ENCODE measurements at places on chromosomes 5 and 9.

GRCh38 chr9:15248621-15249020, 58.4 kb downstream of the TTC39B start:
- H3K27ac ChIP-seq = no peak overlapping the region
- no peaks in the 10 kb centered on the region for H3K27me3 ChIP-seq
- H3K4me3 ChIP-seq = no peak overlapping the region
- no peaks in the 10 kb centered on the region for H3K36me3 ChIP-seq
- no peaks in the 10 kb centered on the region for H3K4me1 ChIP-seq

DNA sequence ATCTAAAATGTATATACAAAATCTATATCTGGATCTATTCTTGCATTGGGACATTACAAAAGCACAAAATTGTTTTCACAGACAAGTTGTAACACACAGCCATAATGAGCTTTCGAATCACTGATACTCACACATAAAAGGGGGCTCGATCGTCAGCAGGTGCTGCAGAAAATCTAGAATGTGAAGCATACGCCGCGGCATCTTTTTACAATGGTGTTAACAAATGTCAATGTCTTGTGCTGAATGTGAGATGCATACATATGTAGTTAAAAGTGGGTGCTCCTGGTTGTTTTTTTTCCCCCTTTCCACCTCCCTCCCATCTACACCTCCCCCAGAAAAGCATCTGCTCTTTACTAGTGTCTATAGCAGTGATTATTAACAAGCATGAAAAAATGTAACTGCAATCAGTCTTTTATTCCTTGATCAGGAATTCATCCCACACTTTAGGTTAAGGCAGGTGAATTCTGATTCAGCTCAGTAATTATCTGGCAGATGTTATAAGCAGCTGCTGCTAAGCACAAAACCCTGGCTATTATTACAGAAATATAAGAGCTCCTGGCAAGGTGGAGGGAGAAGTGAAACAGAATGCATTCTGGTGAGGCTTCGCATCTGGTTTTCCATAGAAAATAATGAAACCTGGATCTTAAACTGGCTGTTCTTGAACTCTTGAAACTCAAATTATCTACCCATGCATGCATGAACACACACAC, 114.1 kb downstream of the MPDZ start:
- H3K4me1 ChIP-seq = no peaks in the 10 kb centered on the region
- H3K27ac ChIP-seq = no peak overlapping the region
- H3K4me3 ChIP-seq = no peak overlapping the region
- no peaks in the 10 kb centered on the region for H3K27me3 ChIP-seq
- no peak for DNase-seq
- H3K36me3 ChIP-seq = no peaks in the 10 kb centered on the region

- H3K36me3 ChIP-seq = peaks cover 78% of the 10 kb centered on the region
- no peaks in the 10 kb centered on the region for H3K4me1 ChIP-seq
- no peak for DNase-seq
- no peaks in the 10 kb centered on the region for H3K27me3 ChIP-seq
- H3K27ac ChIP-seq = no peak overlapping the region
- H3K4me3 ChIP-seq = no peak overlapping the region
Measured at GRCh38 chr5:140677947-140678346, 4.6 kb upstream of the DND1 start.

- H3K4me1 ChIP-seq = no peaks in the 10 kb centered on the region
- H3K4me3 ChIP-seq = no peak overlapping the region
- H3K27ac ChIP-seq = no peak overlapping the region
- no peaks in the 10 kb centered on the region for H3K36me3 ChIP-seq
Measured at GRCh38 chr5:83364312-83365299, 106.9 kb upstream of the VCAN start.

DNA sequence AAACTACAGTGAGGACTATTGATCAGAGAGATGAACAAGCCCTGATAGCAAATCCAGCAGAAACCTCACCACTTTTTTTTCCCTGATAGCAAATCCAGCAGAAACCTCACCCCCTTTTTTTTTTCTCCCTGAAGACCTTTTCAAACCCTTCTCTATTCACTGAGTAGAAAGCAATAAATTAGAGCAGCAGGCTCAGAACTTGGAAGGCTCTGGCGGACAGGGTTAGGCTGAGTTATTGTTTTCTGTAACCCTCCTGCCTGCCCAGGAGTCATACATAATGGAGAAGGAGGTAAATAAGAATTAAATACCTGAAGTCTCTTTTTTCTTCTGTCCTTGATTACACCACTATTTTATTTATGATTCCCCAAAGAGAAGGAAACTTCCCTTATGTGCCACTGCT, 136.3 kb upstream of the SNX2 start:
- H3K27ac ChIP-seq = no peak overlapping the region
- no peaks in the 10 kb centered on the region for H3K36me3 ChIP-seq
- H3K4me1 ChIP-seq = no peaks in the 10 kb centered on the region
- no peaks in the 10 kb centered on the region for H3K27me3 ChIP-seq

GRCh38 chr5:147701468-147701867, 81.1 kb downstream of the JAKMIP2 start:
- no peak overlapping the region for H3K27ac ChIP-seq
- DNase-seq = no peak
- no peak overlapping the region for H3K4me3 ChIP-seq
- H3K4me1 ChIP-seq = no peaks in the 10 kb centered on the region

GRCh38 chr5:12204761-12205160, 300.5 kb upstream of the CTNND2 start:
- H3K27me3 ChIP-seq = no peaks in the 10 kb centered on the region
- H3K36me3 ChIP-seq = no peaks in the 10 kb centered on the region
- H3K4me1 ChIP-seq = no peaks in the 10 kb centered on the region
- H3K4me3 ChIP-seq = no peak overlapping the region
- no peak overlapping the region for H3K27ac ChIP-seq
- DNase-seq = no peak

- H3K27ac ChIP-seq = no peak overlapping the region
- H3K4me1 ChIP-seq = no peaks in the 10 kb centered on the region
- H3K36me3 ChIP-seq = no peaks in the 10 kb centered on the region
- no peak overlapping the region for H3K4me3 ChIP-seq
- no peaks in the 10 kb centered on the region for H3K27me3 ChIP-seq
- DNase-seq = no peak
Measured at GRCh38 chr5:52837068-52837467, 49.4 kb downstream of the ITGA1 start.

DNA sequence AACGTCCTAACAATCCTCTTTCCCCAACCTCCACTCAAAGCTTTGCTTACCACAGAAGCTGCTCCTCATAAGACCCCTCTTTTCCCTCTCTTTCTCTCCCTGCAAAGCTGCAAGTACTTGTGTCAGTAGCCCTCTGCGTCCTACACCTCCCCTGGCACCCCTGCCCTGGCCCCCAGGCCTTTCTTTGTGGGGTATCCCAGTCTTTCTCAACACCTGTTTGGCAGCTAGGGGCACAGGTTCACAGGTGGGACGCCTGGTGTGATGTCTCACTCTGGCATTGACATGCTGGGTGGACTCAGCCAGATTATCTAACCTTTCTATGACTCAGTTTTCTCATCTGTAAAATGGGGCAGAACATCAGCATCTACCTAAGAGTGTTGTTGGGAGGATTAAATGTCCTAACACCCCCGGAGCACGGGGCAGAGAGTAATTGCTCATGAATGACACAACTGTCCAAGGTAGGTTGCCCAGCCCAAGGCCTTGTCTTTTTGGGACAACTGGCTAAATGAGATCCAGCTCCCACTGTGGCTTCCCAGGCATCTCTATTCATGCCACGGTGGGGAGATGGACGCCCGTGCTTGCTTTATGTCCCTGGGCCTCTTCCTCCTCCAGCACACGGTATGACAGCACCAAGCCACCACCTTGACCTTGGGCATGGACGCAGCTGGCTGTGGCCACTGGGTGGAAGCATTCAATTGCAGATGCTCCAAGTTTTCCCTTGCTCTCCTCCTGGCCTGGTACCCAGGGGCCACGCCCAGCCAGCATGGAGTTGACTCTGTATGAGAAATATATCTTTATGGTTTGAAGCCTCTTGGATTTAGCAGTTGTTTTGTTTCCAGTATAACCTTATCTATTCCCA, 190.4 kb downstream of the RGS3 start:
- no peaks in the 10 kb centered on the region for H3K36me3 ChIP-seq
- H3K4me1 ChIP-seq = no peaks in the 10 kb centered on the region
- DNase-seq = no peak
- no peak overlapping the region for H3K27ac ChIP-seq

DNA sequence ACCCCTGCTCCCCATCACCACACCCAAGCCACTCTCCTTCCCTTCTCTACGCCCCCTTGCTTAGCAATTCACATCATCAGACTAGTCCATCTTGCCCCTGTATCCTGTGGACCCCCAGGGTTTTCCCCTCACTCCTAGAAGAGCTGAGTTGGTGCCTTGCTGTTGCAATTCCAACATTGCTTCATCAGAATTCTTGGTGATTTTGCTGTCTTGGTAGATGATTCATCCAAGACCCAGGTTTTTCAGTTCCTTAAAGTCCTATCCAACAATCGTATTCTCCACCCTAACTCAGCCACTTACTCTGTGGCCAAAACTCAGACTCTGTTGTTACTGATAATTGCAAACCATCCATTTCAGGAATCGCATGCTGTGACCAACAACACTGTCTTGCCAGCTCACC, 21.4 kb upstream of the CCNJL start:
- no peaks in the 10 kb centered on the region for H3K27me3 ChIP-seq
- H3K27ac ChIP-seq = no peak overlapping the region
- H3K4me3 ChIP-seq = no peak overlapping the region
- H3K36me3 ChIP-seq = no peaks in the 10 kb centered on the region
- no peak for DNase-seq

DNA sequence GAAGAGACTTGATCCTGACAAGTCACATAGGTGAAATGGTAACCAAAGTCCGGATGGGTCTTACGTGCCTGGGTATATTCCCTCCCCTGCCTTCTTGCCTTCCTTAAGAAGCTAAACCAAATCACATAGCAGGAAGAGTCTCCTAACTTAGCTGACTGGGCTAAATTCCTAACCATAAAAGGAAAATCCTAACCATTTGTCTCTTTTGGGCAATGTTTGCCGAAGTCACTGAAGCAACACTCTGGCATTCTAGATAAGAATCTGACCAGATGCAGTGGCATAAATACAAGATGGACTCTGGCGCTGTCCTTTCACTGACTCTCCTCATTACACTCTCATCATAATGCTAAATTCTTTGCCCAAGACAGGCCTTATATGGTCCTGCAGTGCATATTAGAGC, 625.5 kb upstream of the RORB start:
- H3K27ac ChIP-seq = no peak overlapping the region
- H3K4me3 ChIP-seq = no peak overlapping the region
- H3K4me1 ChIP-seq = no peaks in the 10 kb centered on the region
- no peak for DNase-seq
- H3K27me3 ChIP-seq = no peaks in the 10 kb centered on the region

- no peaks in the 10 kb centered on the region for H3K36me3 ChIP-seq
- no peak overlapping the region for H3K27ac ChIP-seq
- H3K27me3 ChIP-seq = no peaks in the 10 kb centered on the region
- DNase-seq = no peak
- H3K4me3 ChIP-seq = no peak overlapping the region
Measured at GRCh38 chr5:30926218-30926617, 267.3 kb upstream of the CDH6 start.

GRCh38 chr9:673966-674526, 167.5 kb upstream of the DMRT1 start:
- no peaks in the 10 kb centered on the region for H3K36me3 ChIP-seq
- no peak for DNase-seq
- H3K4me3 ChIP-seq = no peak overlapping the region
- no peaks in the 10 kb centered on the region for H3K4me1 ChIP-seq

DNA sequence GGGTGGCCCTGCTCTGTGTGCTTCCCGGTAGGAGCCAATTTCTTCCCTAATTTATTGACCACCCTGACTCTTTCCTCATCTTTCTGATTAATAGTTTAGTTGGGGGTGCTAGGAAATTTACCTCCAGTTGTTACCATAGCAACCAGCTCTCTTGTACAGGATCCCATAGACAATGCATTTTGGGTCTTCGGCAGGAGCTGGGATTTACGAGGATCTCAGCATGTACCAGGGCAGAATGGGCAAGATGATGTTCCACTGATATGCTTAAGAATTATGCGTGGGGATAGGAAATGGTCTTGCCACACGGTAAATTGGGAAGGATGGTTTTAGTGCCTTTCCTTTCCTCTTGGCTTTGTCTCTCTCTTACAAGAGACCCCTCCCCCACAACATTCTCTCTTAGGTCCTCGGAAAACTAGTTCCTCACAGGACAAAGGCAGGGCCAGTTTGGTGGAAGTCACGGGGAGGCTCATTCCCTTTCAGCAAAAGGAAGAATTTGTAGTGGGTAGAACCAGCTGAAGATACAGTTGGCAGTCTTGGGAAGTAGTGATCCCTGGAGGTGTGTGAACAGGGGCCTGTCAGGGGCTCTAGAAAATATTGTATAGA, 133.4 kb upstream of the SHB start:
- no peaks in the 10 kb centered on the region for H3K4me1 ChIP-seq
- H3K27ac ChIP-seq = no peak overlapping the region
- H3K4me3 ChIP-seq = no peak overlapping the region
- no peaks in the 10 kb centered on the region for H3K27me3 ChIP-seq
- H3K36me3 ChIP-seq = no peaks in the 10 kb centered on the region
- no peak for DNase-seq

GRCh38 chr5:54721116-54721515, 203.6 kb downstream of the SNX18 start:
- no peaks in the 10 kb centered on the region for H3K4me1 ChIP-seq
- no peak for DNase-seq
- no peaks in the 10 kb centered on the region for H3K36me3 ChIP-seq
- H3K27ac ChIP-seq = no peak overlapping the region
- H3K4me3 ChIP-seq = no peak overlapping the region

Measured in effector memory CD4-positive, alpha-beta T cell (primary cell).